ENCODE measurements at places on chromosomes 12 and 14.

- DNase-seq, result no peak
These were observed 34.0 kb downstream of the ERO1A start for GRCh38 chr14:52661314-52661713.

DNA sequence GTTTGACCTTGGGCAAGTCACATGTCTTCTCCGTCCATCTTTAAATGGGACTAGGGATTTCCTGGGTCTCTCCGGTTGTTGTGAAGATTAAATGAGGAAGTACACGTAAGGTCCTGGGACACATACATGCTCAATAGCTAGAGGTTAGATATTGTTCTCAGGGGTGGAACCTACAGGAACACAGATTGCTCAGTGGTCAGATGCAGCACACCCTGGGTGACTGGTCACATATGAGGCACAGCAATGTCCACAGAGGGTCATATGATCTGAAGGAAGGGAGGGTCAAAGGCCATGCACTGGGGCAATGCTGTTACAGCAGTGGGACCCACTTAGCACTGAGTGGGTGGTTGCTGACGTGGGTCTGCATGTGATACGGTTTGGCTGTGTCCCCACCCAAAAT lies 11.4 kb upstream of the SLC8B1 start:
- no peak for DNase-seq

- no peak for DNase-seq
These were observed 18.3 kb upstream of the VASH1 start for GRCh38 chr14:76742966-76743365.

DNA sequence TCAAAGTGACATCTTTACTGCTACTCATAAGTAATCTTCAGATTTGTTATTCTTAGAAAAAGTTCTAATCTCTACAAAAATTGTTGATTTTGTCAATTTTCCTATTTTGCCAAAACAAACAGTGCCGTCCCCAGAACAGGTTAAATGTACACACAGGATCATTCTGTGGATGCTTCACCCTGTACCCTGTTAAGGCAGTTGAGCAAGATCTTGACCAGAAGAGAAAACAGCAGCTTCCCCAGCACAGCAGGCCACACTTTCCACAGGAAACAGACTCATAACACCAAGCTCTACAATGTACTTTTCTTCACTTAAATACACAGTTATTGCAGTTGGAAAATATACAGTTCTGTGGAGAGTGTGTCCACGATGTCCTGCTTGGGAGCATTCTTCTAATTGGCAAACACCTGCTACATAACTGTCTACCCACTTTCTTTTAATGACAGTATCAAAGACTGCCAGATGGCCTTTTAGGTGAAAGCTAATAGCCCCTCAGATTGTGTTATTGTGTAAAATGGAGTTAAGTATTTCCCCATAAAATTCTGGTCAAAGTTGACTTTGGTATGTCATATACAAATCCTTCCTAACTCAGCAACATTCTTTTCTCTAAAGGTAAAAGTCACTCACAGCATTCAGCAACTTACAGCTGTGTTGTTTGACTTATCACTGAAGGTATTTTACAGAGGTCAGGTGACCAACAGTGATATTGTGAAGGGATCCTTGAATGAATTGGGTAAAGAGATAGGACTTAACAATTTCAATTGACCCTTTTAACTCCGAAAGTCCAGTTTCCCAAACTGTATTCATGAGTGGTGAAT lies 77.0 kb downstream of the SEC23A start:
- DNase-seq, result no peak

- DNase-seq, result no peak
These were observed 105.7 kb downstream of the ZC3H14 start for GRCh38 chr14:88668448-88669116.

DNA sequence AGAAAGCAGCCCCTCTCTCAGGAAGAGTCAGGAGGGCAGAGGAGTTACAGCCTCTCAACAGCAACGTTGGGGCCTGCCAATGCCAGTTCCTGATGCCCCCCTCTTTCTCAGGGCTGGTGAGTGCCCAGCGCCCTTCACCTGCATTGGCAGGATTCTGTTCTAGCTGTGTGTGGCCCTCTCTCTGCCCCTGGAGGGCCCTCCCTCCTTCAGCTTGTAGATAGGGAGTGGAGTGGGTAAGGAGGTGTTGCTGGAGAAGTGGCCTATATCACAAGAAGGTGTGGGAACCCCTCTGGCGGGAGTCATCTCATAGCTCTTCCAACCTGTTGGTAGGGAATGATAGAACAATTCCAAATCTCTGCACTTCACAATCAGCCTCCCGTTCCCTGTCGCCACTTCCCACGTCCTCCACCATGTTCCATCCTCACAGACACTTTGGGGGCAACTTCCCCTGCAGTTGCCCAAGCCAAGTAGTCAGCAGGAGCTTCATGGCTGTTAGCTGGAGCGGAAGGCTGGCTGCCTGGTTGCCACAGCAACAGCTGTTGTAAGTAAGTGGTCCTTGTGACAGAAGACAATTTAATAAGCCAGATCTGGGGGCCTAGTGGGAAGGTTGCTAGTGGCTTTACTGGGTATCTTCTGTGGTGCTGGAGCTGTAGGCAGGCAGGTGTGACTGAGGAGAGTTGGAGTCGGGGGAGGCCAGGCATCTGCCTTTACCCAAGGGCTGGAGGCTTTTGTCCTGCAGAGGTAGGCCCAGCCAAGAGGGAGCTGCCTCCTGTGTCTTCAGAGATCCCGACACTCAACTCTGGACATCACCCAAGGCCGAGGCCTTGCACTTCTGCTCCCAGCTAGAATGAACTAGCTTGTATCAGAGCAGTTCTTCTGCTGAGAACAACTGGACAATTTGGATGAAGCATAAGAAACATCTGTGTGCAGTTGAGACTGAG lies 38.4 kb downstream of the GALNT16 start:
- no peak for DNase-seq

DNA sequence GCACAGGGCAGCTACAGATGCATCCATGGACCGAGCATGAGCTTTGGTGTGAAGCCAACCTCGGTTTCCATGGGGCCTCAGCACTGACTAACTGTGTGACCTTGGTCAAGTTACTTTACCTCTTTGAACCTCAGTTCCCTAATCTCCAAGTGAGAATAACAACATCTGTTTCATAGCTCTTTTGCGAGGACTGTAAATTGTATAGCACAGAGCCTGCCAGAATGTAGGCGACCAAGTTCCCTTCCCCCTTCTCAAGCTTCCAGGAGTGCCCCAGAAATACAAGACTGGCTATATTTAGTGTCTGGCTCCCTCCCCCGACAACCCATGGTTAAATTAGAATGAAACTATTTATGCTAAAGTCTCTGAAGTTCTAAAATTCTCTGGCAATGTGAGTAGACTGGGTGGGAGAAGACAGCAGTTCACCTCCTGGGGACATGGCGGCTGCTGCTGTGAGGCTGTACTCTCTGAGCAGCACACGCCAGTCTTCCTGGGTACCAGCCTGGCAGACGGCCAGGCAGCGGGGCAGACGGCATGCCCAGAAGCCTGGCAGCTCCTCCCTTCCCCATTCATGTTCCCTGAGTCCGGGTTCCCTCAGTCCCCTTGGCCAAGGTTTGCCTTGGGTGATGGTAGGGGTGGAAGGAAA lies 22.0 kb upstream of the TMED10 start:
- no peak for DNase-seq

DNA sequence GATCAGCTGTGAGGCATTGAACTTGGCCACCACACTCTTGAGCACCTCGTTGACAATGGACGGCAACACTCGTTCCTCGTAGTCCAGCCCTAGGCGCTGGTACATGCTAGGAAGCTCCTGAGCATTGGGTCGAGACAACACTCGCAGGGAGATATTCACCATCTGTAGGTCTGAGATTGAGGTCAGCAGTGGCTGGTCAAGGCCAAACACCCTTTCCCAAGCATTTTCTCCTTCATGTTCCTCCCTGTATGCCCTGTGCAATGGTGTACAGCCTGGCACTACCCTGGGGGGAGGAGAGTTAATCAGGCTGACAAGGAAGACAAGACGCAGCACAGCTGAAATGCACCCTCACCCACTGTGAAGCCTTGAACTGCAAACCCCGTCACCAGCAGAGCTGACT lies 2.0 kb downstream of the PHB2 start:
- no peak for DNase-seq

All from stromal cell of bone marrow (primary cell).